ENCODE measurements at places on chromosomes 6 and 20. TPM values are rescaled to one million over a fixed set of nuclear protein-coding genes. Genes with fewer than 3 reads are reported as not detected.

Gene SLC24A3
- polyA plus RNA-seq = 0.04 TPM

Gene UST
- 1.3 TPM for polyA plus RNA-seq

Gene HFE
- polyA plus RNA-seq = 15.5 TPM

Gene ERVFRD-1
- not detected for polyA plus RNA-seq

Gene PRICKLE4
- 1.6 TPM for polyA plus RNA-seq

Gene CAP2
- polyA plus RNA-seq = 30.7 TPM

Gene PDE10A
- polyA plus RNA-seq = 44.9 TPM

Gene GSTA2
- polyA plus RNA-seq = not detected

DNA sequence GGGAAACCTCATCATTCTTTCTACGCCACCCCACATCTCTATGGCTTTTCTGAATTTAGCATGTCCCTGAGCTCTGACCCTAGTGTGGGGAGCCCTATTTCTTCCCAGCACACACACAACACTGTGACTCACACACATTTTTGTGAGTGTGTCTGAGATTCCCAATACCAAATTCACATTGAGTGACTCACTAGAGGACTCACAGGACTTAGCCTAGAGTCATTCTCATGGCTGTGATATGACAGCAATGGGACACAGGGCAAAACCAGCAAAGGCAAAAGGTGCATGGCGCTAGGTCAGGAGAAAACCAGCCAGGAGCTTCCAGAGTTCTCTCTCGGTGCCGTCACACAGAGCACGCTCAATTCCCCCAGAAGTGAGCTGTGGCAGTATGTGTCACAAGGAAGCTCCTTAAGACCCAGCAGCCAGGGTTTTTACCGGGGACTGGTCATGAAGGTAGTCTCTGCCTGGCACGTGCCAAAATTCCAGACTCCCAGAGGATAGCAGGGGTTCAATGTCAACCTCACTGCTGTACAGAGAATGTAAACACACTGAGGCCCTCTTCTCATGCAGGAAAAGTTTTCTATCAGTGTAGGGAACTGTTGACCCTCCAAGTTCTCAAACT, 6.2 kb downstream of the CSTL1 start:
- DNase-seq = peak; percentile 27

GRCh38 chr20:43942201-43942590, 27.5 kb downstream of the TOX2 start:
- no peak for DNase-seq

- DNase-seq = no peak
These were observed 12.9 kb downstream of the SALL4 start for GRCh38 chr20:51789434-51789833.

- DNase-seq = no peak
These were observed 41.0 kb upstream of the GLP1R start for GRCh38 chr6:39007575-39007974.

- DNase-seq = peak; percentile 33
These were observed 46.7 kb upstream of the MOCS1 start for GRCh38 chr6:39980839-39981580.

DNA sequence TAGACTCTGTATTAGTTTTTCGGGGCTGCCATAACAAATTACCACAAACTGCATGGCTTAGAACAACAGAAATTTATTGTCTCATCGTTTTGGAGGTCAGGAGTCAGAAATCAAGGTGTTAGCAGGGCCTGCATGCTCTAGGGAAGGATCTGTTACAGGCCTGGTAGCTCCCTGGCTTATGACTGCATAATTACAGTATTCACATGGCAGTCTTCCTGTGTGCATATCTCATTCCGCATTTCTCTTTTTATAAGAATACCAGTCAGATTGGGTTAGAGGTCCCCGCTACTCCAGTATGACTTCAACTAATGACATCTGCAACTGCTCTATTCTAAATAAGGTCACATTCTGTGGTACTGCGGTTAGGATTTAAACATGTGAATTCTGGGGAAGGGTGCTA, 59.3 kb upstream of the SLC2A12 start:
- DNase-seq = no peak

DNA sequence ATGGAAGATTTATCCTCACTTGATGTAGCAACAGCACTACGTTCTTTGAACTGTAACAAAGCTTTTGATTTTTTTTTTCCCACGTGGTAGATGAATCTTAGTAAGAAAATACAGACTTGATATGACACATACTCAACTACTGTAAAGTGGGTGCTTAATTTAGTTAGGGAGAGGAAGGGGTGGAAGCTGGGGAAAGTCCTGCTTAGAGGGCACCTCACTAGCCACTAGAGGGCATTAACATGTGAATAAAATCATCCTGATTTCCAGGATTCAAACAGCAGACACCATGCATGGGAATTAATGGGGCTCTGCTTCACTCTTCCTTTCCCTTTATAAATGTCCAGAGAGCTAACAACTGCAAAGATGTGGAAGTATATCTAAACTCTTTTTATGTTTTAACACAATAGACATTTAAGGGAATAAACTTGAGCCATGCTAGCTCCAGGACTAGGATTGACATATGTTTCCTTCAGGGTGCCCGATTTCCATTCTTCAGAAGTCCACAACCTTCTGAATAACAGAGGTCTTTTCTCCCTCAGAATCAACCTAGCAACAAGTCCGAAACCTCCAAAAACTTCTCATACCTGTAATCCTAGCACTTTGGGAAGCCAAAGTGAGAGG, 250.1 kb downstream of the ATXN1 start:
- peak; percentile 12 for DNase-seq

GRCh38 chr6:90715093-90715655, 128.3 kb upstream of the MAP3K7 start:
- DNase-seq = no peak

DNA sequence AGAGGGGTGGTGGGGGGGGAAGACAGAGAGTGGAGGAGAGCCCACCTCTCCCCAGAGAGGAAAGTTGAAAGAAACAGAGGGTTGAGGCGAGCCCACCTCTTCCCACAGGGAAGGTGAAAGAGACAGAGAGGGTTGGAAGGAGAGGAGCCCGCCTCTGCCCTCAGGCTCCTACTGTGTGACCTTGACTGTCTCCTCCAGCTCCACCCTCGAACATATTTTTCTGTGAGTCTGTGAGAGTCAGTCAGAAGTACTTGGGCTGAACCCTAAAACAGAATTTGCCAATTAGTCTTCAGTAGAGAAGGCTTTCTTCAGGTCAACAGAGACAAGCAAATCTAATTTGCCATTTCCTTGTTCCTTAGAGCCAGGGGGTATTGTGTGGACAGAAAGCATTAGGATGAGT, 153.7 kb upstream of the SNX9 start:
- no peak for DNase-seq

GRCh38 chr6:24721461-24722215, 2.7 kb upstream of the C6orf62 start:
- no peak for DNase-seq

- DNase-seq = no peak
These were observed 932.0 kb downstream of the C6orf118 start for GRCh38 chr6:164377348-164377918.

DNA sequence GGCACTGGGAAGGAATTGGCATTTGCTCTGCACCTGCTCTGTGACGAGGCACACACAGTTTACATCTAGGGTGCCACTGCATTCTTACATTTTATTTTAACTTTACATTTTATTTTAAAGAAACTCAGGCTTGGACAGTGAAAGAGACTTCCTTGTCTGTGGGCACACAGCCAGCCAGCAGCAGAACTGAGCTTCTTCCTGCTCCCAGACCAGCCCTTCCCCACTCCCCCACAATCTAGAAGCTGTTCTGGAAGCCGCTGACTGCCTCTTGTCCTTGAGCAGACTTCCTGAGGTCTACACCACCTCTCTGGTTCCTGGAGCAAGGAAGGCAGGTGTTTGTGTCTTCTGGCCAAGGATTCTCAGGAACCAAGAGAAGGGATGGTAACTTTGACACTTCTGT, 27.9 kb upstream of the CD93 start:
- no peak for DNase-seq

DNA sequence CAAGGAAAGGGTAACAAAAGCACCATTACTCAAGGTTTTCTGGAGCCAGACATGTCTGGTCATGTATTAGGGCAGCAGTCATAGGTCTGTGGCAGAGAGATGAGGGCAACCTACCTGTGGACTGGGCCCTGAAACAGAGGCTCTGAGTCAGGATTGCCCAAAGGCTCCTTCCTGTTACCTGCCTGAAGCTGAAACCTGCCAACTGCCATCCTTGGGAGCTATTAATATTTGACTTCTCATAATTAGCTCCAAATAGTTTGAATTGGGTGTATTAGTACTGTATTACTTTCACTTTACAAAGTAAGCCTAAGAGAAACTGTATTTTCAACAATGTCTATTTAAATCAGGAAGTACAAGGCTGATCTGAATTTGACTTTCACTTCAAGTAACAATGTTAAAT, 72.0 kb upstream of the TBX18 start:
- DNase-seq = no peak

GRCh38 chr6:101845621-101846020, 452.1 kb downstream of the GRIK2 start:
- DNase-seq = no peak

DNA sequence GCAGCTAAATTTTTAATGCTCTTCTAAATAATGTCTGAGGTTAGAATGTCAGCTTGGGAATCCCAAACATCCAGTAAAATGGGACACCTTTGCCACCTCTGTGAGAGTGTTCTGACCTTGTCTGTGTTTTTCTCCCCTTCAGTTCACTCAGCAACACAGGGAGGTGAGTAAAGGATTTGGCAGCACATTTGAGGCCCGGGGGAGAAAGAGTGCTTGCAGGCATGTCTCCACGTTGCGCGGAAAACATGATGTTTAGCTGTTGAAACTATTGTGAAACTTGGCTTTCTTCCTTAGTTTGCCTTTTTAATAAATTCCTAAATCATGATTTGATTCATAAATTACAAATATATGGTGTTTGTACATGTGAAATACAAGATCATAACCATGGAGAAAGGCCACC, 707.8 kb upstream of the FLRT3 start:
- DNase-seq = no peak

- DNase-seq = no peak
These were observed 1.1 kb upstream of the CDC5L start for GRCh38 chr6:44386364-44386928.

- DNase-seq = no peak
These were observed 28.2 kb upstream of the PLAGL1 start for GRCh38 chr6:144036064-144036834.

DNA sequence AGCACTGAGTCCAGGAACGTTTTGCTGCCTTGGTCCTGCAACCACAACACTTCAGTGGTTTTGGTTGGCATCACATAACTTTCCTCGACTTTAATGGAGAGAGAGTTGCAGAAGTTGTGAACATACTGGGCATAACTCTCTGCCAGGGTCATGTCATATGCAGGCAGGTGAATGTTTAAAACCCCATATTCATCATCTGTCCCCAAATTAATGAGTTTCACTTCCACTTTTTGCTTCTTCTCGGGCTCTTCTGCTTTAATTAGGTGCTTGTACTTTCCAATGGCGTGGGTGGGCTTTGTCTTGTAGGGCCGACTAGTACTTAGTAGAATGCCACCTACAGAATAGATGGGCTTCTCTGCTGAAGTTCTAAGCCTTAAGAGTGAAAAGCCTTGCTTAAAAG, 45.2 kb upstream of the TFAP2A start:
- no peak for DNase-seq

GRCh38 chr6:74282143-74282689, 586.2 kb downstream of the CD109 start:
- no peak for DNase-seq

DNA sequence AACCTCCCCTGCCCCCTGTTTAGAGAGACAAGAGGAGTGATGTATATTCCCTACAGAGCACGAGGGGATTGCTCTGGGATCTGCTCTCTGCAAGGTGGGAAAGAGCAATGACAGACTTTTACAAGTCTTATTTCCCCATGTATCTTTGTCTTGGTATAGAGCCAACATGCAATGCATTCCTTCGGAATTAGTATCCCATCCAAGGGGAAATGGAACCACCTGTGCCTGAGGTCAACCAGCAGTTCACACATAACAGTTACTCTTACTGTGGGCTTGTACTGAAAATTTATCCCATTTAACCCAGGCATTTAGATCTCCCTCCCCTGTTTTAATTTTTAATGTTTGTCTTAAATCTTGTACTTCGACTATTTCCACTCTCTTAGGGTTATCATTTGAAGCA, 250.4 kb downstream of the C6orf118 start:
- no peak for DNase-seq

DNA sequence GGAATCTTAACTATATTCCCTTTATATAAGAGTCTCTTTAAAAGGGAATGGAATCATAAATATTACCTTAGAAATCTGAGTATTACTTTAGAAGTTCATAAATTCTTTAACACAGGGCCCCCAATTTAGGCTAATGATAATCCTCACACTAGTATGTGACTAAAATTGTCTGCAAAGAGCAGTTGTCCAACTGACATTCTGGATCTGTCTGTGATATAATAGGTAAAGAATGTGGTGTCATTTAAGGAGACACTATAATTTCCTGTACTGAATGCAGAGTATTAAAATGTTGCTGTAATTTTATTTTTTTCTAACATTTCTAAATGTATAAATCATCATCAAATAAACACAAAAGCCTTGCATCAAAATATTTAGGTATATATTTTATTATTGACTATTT, 128.5 kb upstream of the DST start:
- no peak for DNase-seq

GRCh38 chr6:144951730-144952437, 666.7 kb downstream of the UTRN start:
- DNase-seq = no peak

GRCh38 chr6:157980288-157981131, 1.2 kb upstream of the SYNJ2 start:
- no peak for DNase-seq

DNA sequence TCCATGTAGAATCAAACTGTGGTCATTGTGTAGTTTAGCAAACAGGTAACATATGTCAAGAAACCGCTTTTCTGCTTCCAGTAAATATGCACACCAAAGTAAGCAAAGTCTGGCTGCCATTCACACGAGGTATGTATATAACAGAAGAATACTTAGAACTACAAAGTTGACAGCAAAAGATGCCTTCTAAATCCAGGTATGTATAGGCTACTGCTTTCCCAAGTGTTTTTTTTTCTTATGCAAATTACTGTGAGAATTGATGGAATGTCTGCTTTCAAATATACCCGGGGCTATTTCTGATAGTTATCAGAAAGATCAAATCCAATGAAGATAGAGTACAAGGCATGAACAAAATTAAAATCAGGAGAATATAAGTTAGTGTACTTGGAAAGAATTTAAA, 229.2 kb downstream of the HACE1 start:
- DNase-seq = no peak

DNA sequence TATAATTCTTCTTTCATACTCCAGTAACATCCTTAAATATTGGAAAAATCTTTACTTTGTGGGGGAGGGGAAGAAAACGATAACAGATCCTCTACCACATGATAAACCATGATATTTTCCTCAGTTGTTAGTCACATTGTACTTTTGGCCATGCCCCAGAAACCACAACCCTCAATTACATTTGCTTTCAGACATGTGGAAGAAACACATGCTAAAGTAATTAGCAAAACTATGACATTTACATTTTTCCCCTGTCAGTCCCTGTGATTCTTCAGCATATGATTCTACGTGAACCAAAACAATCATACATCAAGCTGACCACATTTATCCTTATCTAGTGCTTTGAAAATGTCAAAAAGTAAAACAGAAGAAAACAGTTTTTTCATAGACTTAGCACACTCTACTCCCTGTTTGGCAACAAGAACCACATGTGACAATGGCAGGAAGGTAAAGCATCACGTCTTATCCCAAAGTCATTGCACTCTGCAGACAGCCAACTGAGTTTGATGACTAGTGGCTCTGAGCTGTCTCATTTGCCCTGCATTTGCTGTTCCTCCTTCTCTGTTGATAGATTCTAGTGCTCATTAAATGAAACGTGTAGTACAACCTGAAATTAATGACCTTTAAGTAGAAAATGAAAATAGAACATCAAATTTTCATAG, 505.8 kb upstream of the MARCKS start:
- no peak for DNase-seq

GRCh38 chr20:1394686-1395085, 1.8 kb upstream of the FKBP1A start:
- DNase-seq = no peak
